ENCODE measurements at places on chromosomes 1 and 21.

GRCh38 chr1:72060466-72061245, 221.7 kb downstream of the NEGR1 start:
- DNase-seq = no peak

GRCh38 chr1:220926146-220926545, 46.9 kb downstream of the HLX start:
- no peak for DNase-seq

- DNase-seq = no peak
Observed at GRCh38 chr21:25911730-25912401, 177.1 kb downstream of the GABPA start.

DNA sequence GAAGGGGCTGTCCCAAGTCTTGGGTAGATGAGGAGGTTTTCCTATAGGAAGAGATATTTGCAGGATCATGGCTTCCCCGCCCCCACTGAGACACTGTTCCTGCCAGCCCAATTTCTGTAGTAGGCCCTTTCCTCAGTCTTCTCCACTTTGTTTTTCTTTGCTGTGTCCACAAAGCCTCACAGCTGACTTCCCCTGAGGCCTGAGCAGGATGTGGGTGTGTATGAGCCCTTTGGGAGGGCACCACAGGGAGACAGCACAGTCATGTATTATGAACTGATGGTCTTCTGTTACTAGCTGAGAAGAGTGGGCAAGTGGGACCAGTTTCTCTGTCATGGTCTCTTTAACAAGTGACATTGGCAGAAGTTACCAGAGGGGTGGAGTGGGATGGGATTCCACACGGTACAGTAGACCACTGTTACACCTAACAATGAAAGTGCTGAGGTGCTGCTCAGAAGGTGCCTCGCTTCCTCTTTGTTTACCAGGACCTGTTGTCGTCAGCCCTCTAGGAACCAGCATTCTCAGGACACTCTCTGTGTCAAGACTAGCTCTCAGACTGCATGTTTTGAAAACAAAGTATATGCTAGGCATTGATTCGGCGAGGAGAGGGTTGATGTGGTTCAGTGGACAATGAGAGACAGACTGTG, 253.8 kb upstream of the HOOK1 start:
- no peak for DNase-seq

- DNase-seq = no peak
Observed at GRCh38 chr1:156905651-156906050, 12.1 kb downstream of the PEAR1 start.

- no peak for DNase-seq
Observed at GRCh38 chr1:100767176-100767890, 47.8 kb downstream of the VCAM1 start.

DNA sequence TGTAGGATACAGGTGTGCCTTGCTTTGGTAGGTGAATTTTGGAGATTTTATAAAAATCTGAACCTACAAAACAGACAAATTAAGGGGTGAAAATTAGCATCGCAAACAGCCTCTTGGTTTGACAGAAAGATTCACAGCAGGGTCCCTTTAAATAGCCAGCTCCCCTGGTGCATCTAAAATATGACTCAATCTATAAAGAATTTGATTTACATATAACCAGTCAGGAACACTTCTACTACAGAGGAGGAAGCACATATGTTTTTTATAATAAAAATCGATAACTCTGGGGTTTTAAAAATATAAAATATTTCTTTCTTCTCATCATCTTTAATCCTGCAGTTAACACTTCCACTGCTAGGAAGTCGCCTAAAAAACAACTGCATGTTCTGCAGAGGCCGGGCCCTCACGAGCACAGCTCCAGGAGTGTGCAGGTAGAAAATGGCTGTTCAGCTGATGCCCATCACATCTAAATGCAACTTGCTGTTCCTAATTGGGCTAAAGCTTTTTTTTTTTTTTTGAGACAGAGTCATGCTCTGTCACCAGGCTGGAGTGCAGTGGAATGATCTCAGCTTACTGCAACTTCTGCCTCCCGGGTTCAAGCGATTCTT, 203.4 kb downstream of the HS2ST1 start:
- no peak for DNase-seq

GRCh38 chr1:43137445-43138052, 34.5 kb downstream of the EBNA1BP2 start:
- DNase-seq = no peak

GRCh38 chr21:46641656-46642055, 6.2 kb downstream of the PRMT2 start:
- DNase-seq = no peak

DNA sequence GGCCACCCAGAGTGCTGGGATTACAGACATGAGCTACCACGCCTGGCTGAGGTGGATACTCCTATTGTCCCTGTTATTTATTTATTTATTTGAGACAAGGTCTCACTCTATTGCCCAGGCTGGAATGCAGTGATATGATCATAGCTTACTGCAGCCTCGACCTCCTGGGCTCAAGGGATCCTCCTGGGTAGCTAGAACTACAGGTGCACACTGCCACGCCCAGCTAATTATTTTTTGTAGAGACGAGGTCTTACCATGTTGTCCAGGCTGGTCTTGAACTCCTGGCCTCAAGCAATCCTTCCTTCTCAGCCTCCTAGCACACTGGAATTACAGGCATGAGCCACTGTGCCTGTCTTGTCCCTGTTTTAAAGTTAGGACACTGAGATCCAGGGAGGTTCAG, 5.2 kb downstream of the LDLRAP1 start:
- DNase-seq = no peak

Data from activated naive CD4-positive, alpha-beta T cell treated with anti-CD3 and anti-CD28 coated beads, Interleukin-2, amount 50 U/mL, for 16 hours (primary cell).